ENCODE measurements at places on chromosomes 16 and 17. TPM values are rescaled to one million over a fixed set of nuclear protein-coding genes. Genes with fewer than 3 reads are reported as not detected.

PYY gene
- not detected for total RNA-seq

OTOA gene
- total RNA-seq, result not detected

TBC1D26 gene
- 0.05 TPM for total RNA-seq

BCL6B gene
- total RNA-seq, result 0.18 TPM

ARL5C gene
- not detected for total RNA-seq

ZNF205 gene
- total RNA-seq, result 18.3 TPM

SLC52A1 gene
- total RNA-seq, result 0.54 TPM

NEUROD2 gene
- not detected for total RNA-seq

SMIM5 gene
- 0.10 TPM for total RNA-seq

NRN1L gene
- 1.1 TPM for total RNA-seq

GPT2 gene
- 12.7 TPM for total RNA-seq

CFAP97D1 gene
- not detected for total RNA-seq

MYL4 gene
- total RNA-seq, result 0.49 TPM

OTOP2 gene
- total RNA-seq, result not detected

UTS2R gene
- 0.39 TPM for total RNA-seq

CPPED1 gene
- 12.5 TPM for total RNA-seq

PRAC2 gene
- not detected for total RNA-seq

TPSAB1 gene
- total RNA-seq, result not detected

AGRP gene
- not detected for total RNA-seq

DRC3 gene
- total RNA-seq, result 3.6 TPM

FAM171A2 gene
- total RNA-seq, result 7.6 TPM

TEX19 gene
- 0.21 TPM for total RNA-seq

CCL1 gene
- not detected for total RNA-seq

SCGB1C2 gene
- total RNA-seq, result not detected

ST6GALNAC2 gene
- 23.0 TPM for total RNA-seq

PRR14 gene
- 77.6 TPM for total RNA-seq

EVPL gene
- 36.4 TPM for total RNA-seq

MVP gene
- 107 TPM for total RNA-seq

C17orf107 gene
- 2.4 TPM for total RNA-seq

SCN4A gene
- 0.03 TPM for total RNA-seq

IL17C gene
- not detected for total RNA-seq

CCDC200 gene
- not detected for total RNA-seq

ABCA10 gene
- 0.90 TPM for total RNA-seq

CACNG5 gene
- 0.21 TPM for total RNA-seq

HOXB9 gene
- total RNA-seq, result 65.9 TPM

EPOP gene
- total RNA-seq, result 19.9 TPM

SKAP1 gene
- 0.90 TPM for total RNA-seq

KRT27 gene
- total RNA-seq, result not detected

CEP295NL gene
- total RNA-seq, result 0.87 TPM

UBFD1 gene
- 102 TPM for total RNA-seq
